Suppressor macrophage (primary cell): ENCODE measurements at places on chromosomes 6 and 20.

DNA sequence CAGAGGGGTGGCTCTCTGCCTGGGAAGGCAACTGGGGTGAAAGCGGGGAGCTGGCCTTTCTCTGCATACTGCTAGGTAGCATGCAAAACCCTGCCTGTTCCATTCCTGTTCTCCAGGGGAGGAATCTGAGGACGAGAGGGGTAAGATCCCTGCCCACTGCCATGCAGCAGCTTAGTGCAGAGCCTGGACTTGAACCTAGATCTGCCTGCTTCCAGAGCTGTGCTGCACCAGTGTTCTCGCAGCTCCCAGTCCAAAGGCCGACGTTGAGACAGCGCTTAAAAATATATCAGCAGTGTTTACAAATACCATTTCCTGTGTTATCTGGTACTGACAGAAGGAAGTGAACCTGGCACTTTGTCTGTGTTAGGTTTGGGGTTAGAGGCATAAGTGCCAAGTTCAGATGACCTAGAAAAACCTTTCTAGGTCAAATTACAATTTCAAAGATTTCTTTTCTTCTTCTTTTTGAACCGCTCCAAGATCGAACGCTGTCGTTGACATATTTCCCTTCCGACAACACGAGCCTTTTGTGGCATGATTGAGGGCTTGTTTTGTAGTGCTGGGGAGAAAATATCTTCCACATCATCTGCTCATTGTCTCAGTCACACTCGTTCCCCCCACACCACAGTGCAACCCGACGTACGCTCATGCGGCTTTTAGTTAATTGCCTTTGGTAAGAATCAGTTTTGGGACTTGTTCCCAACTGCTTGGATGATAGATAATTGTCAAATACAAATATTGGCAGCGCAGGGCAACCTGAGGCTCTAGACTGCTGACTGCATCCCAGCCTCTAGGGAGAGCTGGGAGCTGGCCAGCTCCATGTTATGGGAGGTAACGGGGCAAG is 44.6 kb downstream of the TOX2 start:
- DNase-seq: peak; percentile 34

DNA sequence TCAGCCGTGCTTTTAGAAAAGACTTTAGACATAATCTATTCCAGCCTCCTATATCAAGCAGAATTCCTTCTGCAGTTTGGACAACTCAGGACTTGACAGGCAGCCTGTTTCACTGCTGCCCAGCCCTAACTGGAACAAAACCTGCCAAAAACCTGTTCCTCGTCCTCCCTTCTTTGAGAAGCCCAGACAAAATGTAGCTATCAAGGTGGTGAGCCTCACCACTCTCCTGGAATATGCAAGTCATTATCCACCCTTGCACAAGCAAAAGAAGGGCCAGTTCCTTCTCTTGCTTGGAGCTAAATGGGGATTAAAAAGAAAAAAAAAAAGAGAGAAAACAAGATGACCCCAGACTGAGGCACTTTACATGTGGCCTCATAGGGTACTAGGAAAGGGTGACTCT is 64.2 kb downstream of the TFAP2A start:
- no peak for DNase-seq

GRCh38 chr6:29941471-29941870 is 861 bp upstream of the HLA-A start:
- DNase-seq: peak; percentile 64

GRCh38 chr6:88311561-88311960 is 145.4 kb upstream of the CNR1 start:
- no peak for DNase-seq

DNA sequence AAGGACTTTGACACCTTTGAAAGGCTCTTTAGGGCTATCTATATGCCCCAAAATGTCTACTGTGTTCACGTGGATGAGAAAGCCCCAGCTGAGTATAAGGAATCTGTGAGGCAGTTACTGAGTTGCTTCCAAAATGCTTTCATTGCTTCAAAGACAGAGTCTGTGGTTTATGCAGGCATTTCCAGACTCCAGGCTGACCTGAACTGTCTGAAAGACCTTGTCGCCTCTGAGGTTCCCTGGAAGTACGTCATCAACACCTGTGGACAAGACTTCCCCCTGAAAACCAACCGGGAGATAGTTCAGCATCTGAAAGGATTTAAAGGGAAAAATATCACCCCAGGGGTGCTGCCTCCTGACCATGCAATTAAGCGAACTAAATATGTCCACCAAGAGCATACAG is 65.2 kb downstream of the GCNT2 start:
- no peak for DNase-seq

GRCh38 chr6:6546318-6547109 is 42.0 kb upstream of the LY86 start:
- DNase-seq: peak; percentile 47

GRCh38 chr6:82017288-82017687 is 230.3 kb downstream of the IBTK start:
- DNase-seq: peak; percentile 17

DNA sequence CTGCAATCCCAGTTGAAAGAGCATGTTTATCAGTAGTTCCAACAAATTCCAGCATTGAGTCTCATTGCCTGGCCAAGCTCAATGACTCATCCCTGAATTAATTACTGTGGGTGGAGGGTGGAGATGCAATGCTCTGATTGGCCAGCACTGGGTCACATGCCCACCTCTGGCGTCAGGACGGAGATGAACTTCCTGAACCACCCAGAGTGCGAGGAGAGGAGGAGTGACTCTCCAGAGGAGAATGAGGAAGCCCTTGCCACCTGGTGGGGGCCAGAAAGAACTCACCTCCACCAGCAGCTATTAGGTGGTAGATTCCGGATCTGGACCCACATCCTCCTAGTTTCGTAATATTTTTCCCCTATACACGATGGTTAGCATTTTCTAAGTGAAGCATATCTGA is 283.9 kb downstream of the TBC1D7 start:
- DNase-seq: peak; percentile 58

GRCh38 chr6:54958446-54958845 is 111.9 kb downstream of the FAM83B start:
- no peak for DNase-seq

DNA sequence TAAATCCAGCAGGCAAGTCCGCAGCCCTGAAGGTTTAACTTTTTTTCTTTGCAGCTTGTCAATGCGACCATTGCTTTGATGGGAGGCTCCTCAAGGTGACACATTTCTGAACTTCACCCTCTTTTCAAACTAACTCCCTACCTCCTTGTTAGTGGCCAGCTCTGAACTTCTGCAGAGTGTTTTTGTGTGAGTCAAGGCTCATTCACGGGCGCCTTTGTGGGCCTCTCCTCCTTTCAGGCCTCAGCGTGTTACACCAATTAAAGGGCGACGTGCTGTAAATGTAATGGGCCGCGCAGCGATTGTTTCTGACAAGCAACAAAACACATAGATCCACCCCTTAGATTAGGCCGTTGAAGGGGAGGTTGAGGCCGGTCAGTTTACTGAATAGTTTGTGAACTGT is 45.5 kb upstream of the NR2E1 start:
- DNase-seq: no peak

- DNase-seq: no peak
Measured at GRCh38 chr6:164455835-164456234, 853.6 kb downstream of the C6orf118 start.

DNA sequence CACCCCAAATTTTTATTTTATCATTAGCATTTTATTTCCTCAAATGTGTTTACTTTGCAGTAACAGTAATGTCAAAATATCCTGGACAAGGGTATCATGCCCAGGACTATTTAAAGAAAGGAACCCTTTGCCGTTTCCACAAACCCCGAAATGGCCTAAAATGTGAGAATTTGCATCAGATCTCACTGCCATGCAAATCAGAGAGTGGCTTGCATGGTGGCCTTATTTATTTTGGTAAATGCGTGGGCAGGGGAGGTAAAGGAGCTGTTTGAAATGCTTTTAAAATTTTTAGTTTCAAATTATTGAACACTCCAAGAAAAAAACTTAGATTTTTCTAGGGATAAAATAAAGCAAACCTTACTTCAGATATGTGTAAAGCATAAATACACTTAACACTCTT is 43.8 kb downstream of the ADAT2 start:
- no peak for DNase-seq

DNA sequence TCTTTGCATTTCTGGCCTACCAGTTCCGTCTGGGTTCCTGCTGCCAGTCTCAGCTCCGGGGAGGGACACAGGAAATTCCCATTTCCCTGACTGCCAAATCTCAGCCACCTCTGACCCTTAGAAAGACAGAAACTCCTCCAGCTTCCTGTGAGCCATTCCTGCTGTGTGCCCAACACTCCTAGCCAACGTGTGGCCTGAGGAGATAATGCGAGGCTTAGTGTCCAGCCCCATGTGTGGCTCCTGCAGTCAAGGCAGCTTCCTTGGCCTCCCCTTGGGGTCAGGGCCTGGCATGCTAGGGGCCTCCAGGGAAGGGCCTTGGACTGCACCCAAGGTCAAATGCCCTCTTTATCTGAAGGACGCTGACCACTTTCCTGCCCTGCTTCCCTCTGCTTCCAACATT is 45.1 kb downstream of the MAFB start:
- DNase-seq: no peak
